ENCODE measurements at places on chromosomes 5 and 9.

- no peak for DNase-seq
Measured at GRCh38 chr5:95555553-95555952, 652 bp downstream of the ARSK start.

- no peak for DNase-seq
Measured at GRCh38 chr9:113673726-113674125, 202.4 kb upstream of the ZNF618 start.

DNA sequence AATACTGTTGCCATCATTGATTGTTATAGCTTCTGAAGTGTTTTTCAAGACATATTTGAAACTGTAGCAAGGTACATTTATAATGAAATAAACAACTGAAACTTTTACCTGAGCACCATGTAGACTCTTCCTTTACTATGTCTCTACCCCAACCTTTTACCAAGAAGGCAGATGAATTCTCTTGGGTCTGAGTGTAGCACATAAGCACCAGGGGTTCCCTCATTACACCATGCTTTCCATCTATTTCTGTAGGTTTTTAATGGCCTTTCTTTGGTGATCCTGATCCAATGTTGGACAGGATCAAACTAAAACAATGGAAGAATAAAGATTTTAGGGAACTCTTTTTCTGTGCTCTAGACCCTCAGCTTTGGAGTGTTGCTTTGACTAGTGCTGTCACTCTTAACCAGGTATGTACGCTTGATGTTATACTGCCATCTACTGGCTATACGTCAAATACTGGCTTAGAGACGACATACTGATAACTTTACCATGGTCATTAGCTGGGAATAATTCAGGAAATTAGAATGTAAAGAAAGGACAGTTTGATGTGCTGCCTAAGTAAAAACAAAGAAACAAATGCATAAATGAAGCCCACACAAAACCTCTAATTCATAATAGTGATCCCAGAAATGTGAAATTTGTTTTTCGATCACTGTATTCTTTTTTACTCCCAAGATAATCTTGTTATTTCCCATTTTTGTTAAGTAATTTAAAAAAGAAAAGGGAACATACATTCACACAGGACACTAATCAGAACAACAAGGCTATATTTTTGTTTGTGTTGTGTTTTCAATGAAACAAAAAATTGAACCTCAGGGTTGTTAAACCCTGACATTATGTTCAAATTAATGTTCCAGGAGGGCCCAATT, 30.7 kb downstream of the IFNW1 start:
- no peak for DNase-seq

DNA sequence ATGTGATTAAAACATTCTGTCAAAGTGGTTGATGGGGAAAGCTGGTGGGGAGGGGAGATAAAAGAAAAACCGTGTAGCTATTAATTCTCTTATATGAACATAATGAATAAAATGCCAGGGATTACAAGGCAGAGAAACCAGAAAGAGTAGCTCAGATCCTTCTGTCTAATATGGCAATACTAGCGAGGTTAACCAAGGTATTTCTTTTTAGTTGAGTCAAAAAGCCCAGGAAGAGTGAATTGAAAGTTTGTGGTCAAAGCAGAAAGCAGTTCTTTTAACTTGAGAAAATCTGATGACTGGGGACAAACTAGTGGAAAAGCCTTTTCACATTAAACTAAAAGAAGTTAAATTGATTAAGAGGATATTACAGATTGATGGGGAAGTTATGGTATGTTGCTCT, 76.0 kb downstream of the ERBIN start:
- DNase-seq: no peak

DNA sequence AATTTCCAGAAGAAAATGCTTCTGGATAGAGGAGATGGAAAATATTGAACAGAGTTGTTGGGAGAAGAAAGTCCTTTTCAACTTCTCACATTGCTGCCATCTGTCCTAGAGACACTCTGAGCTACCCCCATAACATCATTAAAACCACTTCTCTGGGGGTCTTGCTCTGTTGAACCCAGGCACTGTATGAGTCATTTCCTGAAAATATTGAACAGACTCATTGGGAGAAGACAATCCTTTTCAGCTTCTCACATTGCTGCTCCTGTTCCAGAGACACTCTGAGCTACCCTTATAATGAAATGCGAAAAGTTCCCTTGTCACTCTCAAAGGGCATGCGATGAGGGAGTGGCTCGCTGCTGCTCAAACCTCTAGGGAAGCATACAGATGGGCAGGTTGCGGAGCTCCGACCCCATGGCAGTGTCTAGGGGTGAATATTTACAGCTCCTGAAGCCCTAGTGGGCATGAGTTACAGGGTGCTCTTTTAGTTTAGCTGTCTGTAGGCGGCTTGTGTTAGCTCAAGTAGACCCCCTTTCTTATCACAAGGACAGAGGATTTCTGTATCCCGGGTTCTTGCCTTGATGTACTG, 90.7 kb downstream of the CDKN2A start:
- no peak for DNase-seq

- no peak for DNase-seq
Measured at GRCh38 chr5:147986134-147986757, 77.5 kb upstream of the SPINK5 start.

GRCh38 chr5:138458384-138458783, 6.9 kb upstream of the EGR1 start:
- DNase-seq: no peak

GRCh38 chr9:26811106-26811505, 81.5 kb downstream of the CAAP1 start:
- no peak for DNase-seq

Measured in stimulated activated CD8-positive, alpha-beta memory T cell treated with anti-CD3 and anti-CD28 coated beads, Interleukin-15, amount 100 ng/mL, for 24 hours (primary cell).